ENCODE measurements at places on chromosomes 13 and 19.

- ATAC-seq = no peak
Measured at GRCh38 chr13:88552966-88553365, 881.8 kb downstream of the SLITRK5 start.

GRCh38 chr13:113034451-113035212 is 65.6 kb downstream of the MCF2L start:
- no peak for ATAC-seq

- ATAC-seq = peak; percentile 48
Measured at GRCh38 chr19:339262-339887, 5.2 kb downstream of the MIER2 start.

- no peak for ATAC-seq
Measured at GRCh38 chr13:71712988-71713653, 153.9 kb downstream of the DACH1 start.

DNA sequence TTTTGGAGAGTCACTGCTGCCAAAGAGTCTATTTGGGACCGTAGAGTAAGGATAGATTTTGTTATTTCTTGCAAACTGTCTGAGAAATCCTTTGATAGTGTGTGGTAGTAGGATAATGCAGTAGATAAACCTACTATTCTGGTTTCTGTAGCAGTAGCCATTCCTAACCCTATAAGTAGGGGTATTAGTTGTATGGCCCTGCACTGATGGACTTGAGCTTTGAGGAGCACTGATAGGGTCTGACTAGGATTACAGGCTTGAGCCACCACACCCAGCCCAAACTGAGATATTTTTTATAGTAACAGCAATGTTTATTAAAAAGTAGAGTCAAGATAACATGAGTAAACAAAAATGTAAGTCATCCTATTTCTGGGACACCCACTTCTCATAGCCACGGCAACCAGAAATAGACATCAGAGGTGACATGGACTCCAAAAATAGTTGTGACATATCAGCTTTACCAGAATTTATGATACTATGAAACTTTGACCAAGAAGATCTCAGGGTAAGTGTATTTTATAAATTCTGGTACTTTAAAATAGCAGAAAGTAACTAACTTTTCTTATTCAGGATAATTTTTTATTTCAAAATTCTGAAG is 479.1 kb downstream of the SUCLA2 start:
- ATAC-seq = no peak

DNA sequence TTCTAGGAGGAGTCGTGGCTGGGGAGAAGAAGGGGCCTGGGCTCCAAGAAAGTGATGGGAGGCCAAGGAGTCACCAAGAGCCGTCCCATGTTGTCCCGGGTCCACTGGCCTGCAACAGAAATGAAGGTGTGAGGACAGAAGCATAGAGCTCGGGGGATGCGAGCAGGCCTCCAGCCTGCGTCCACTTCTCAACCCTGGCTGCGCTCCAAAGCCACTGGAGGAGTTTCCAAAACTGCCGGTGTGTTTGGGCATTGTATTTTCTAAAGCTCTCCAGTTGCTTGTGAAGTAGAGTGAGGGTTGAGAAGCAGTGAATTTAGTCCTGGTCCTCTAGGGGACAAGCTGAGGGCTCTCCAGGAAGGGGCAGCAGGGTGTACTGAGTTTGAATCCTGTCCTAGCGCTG is 13.0 kb downstream of the FFAR2 start:
- ATAC-seq = no peak

DNA sequence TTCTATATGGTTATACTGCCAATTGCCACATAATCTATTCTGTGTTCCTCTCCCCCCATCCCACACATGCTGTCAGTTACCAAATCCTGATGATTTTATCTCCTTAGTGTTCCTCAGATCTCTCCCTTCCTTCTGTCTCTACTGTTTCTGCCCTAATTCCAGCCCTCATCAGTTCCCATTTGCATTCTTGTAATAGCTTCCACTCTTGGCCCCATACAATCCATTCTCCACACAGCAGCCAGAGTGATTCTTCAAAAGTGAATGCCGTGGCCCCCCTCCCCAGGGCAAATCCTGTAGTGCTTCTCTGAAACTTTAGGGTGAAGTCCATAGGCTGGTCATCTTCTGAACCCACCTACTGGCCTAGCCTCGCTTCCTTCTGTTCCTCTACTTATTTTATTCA is 114.4 kb downstream of the ZAR1L start:
- no peak for ATAC-seq
